ENCODE measurements at places on chromosomes 6 and 20.

DNA sequence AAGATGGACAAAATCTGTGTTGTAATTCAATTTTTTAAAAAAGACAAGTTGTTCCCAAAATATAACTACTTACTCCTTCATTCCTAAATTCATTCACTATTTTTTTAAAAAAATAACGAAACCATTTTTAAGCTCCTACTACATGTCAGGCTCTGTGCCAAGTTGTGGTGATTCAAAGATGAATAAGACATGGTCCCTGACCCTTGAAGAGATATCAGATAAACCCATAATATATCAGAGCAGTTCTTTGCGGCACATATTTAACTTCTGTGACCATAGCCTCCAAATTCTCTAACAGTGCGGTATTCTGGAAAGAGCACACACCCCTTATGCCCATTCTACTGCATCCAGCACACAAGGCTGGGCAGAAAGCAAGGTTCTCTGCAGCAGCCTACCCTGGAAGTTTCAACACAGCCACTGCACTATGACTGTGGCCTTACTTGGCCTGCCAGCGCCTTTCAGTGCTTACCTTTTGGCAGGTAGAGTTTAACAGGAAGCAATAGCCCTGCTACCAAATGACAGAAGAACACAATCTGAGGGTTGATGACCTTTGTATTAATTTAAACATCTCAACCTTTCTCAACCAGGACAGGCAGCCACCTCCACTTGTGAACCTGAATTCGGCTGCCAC is 406.5 kb downstream of the BTBD9 start:
- no peak for DNase-seq

DNA sequence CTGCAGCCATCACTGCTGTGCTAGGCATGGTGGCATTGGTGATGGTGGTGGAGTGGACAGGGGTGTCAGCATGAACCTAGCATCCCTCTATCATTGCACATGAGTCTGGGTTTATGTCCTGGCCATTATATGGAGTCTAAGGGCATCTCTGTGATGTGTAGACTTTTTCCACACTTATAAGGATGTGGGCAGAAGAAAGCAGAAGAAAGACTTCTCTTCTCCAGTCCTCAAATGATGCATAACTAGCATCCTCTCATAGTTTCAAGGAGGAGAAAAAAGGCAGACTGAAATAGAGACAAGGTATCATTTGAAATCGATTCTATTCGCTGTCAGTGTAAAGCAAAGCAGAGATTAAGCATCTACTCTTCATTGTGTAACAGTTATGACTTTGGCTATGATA is 140.0 kb upstream of the ATXN1 start:
- no peak for DNase-seq

- no peak for DNase-seq
Observed at GRCh38 chr6:69894578-69895347, 28.4 kb downstream of the COL19A1 start.

DNA sequence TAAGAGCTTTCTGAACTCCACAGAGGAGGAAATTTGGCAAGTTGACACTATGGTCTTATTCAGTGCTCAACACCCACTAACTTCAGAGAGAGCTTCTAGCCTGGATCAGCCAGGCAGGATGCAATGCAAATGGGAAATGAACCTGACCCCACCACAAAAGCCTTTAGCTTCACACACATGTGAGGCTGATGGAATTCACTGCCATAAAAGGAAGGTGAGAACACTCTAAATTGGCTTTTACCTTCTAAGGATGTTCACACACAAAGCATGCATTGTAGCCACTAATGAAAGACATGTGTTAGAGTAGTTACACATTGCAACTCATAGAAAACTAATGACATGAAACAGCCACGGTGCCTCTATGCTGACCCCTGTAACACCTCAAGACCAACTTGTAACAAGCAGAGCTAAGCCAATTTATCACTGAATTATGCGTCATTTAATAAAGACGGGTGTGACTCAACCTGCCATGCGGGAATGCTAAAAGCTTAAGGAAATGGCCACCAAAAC is 262.1 kb downstream of the HACE1 start:
- DNase-seq: no peak

DNA sequence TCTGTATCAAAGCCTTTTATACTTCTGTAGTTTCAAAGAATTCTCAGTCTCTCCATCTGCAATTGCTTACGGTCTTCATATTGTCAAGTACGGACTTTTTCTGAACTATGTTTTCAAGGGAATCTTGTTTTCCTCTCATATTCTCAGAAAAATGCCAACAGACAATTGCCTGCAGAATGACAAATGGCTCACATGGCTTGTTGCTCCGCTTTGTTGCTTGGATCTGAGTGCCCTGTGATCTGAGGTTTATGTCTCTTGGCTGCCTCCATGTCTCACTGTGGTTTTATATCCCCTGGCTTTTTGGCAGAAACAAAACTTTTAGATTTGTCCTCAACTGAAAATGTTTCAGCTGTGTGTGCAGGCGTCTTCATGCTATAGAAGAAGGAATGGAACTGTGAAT is 285.4 kb upstream of the CHD6 start:
- DNase-seq: no peak

DNA sequence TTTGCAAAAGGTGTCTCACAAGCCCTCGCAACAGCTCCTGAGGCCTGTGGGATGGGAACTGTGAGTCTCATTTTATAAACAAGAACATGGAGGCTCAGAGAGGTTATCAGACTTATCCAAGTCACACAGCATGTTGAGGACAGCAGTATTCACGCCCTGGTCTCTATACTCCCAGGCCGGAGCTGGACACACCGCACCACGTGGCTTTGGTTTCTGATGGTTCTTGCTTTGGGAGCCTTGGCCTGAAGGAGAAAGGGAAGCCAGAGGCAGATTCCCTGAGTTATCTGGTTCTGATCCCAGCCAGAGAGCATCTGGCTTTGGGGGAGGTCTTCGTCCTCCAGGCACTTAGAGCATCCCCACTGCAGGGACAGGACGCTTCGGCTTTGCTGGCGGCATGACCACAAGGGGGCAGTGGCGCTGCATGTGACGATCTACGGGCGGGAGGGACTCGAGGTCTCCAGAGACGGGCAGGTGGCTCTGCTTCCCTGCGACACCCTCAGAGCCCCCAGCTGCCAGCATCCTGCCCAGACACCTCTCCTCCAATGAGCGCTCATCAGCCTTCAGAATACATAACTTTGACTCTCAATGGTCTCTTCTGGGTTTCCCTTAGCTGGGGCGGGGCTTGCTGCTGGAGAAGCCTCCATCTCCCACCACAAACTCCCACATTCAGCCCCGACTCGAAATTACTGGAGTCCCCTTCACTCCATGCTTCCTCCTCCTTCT is 51.4 kb upstream of the SAYSD1 start:
- peak; percentile 82 for DNase-seq

- DNase-seq: no peak
Observed at GRCh38 chr6:38554700-38555413, 84.9 kb downstream of the BTBD9 start.

GRCh38 chr6:107753778-107754177 is 70.3 kb downstream of the SCML4 start:
- DNase-seq: no peak

- DNase-seq: no peak
Observed at GRCh38 chr6:157768304-157768703, 54.7 kb upstream of the SNX9 start.

GRCh38 chr20:53681352-53682212 is 87.9 kb upstream of the ZNF217 start:
- no peak for DNase-seq

DNA sequence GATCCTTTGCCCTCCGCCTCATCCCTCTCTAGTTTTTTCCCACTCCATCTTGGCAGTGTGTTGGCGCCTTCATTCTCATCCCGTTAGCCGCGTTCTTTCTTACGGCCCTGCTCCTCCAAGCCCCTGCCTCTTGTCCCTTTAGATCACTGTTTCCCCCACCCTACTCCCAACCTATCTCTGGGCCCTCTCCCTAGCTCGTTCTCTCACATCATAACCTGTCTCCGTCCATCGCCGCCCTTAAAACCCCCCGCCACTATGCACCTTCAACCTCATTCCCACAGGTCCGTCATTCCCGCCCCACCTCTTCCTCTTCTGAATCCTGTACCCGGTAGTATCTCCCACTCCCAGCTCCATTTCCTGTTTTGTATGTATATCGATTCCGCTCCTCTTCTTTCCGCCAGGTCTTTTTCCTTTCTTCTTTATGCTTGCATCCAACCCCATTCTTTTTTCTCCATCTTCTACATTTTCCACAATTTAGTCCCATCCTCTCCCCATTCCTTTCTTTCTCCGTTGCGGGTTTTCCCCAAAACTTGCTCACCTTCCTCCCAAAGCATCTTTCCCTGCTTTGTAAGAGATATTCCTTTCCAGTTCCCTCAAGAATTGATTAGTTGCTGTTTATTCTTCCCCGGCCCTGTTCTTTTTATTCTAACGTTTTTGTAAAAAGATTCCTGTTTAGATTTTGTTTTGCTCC is 671 bp downstream of the EFHC1 start:
- DNase-seq: no peak

GRCh38 chr6:52213127-52213526 is 27.0 kb downstream of the IL17A start:
- DNase-seq: no peak

- no peak for DNase-seq
Observed at GRCh38 chr20:10412591-10413408, 21.2 kb downstream of the MKKS start.

GRCh38 chr6:25793970-25794369 is 37.9 kb downstream of the SLC17A1 start:
- no peak for DNase-seq

DNA sequence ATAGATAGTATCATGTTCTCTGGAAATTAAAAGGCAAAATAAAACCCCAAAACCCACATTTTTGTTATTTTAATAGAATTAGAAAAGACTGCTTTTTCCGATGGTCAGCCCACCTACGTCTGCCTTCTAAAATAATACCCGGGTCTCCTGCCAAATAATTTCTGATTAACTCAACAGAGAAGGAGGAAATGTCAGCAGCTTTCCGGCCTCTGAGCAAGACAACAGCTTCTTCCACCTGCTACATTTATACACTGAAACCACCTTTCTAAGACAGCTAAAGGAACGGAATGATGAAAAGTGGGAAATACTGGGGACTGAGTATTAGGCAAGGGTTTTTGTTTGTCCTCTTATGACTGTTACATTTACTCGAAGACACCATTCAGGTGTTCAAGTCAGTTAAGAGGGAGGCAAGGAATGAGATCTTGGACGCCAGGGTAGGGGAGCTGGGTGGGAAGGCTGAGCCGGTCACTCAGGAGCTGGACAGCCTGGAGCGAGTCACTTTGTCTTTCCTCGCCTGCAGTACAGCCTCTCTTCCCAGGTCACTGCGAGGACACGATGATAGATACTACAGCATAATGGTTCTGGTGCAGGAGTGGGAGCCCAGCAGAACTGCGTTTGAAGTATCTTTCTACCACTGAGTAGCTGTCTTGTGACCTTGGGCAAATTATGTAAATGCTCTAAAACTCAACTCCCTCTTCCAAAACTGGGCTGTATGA is 96.3 kb upstream of the QKI start:
- no peak for DNase-seq

- DNase-seq: no peak
Observed at GRCh38 chr20:1377984-1378734, 14.7 kb downstream of the FKBP1A start.

DNA sequence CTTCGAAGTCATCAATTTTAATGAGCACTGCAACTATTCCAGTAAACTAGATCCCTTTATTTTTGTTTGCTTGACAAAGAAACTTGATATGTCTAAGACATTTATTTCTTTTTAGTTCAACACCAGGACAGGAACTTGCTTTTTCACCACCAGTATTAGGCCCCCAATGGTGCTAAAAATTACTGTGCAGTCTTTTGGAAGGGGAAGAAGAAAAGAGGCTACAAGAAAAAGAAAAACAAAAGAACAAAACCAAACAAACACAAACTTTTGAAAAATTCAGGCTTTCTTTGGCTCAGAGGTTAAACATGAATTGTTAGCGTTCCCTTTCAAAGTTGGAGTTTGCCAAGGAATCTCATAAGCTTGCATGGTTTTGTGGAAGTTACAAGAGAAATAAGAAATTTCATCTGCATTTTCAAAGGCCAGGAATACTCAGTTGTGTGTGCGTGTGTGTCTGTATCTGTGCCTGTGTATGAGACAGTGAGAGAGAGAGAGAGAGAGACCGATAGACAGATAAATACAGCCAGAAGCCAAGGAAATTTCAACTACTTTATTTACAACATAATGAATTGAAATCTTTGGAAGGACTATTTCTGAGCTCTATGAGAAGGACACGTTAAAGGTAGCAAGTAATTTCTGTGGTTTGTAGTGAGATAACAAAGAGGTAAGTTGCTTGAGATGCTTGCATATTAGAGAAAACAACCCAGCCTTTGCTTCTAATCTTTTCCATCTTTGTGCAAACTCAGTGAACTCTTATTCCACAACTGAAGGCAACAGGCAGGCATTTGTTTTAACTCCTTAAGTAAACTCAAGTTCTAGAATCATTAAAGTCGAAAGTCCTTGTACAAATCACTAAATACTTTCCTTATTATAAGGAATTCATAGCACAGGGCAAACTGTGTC is 171.0 kb upstream of the CITED2 start:
- no peak for DNase-seq

GRCh38 chr6:20338156-20338555 is 63.5 kb upstream of the E2F3 start:
- no peak for DNase-seq

DNA sequence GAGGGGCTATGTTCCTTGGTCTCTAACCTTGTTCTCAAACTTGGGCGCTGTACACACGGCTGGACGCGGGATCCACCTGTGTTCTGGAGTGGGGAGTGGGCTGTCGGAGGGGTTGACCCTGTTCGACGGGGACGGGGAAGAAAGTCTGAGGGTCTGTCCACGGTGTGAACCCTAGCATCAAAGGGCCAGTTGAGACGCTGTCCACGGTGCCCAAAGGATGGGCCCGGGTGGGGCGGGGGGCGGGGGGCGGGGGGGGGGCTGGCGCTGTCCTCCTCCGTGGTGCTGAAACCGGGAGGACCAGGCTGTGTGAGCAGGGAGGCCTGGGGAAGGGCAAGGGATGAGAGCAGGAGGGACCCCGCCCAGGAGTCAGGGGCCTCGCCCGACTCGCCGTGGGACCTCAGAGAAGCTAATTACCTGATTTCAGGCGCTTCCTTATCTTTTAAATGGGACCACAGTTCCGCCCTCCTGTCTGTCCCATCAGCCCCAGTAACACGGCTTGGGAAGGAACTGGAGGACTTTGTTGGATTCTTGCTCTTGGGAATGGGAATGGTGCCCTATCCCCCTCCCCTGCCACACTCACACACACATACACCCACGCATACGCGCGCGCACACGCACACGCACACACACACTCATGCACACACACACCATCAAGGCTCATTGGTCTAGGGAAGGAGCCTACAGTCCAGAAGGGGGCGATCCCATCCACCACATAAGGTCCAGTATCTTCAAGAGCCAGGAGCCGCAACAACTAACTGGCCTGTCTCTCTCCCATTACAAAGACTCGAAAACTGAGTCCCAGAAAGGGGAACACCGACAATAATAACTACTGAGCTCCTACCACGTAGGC is 1.0 kb upstream of the VSTM2L start:
- DNase-seq: no peak

DNA sequence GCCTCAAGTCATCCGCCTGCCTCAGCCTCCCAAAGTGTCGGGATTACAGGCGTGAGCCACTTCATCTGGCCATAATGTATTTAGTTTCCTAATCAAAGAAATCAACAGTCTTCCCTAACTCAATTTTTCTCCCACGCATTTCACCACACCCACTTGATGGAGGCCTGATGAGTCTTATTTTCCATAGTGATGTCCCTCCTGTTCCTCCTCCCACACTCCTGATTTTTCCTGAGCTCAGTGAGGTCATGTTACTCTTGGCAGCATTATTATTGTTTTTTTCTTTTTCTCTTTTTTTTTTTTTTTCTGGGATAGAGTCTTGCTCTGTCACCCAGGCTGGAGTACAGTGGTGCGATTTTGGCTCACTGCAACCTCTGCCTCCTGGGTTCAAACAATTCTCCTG is 8.9 kb downstream of the ABRACL start:
- DNase-seq: no peak
